Myometrial cell (primary cell): ENCODE measurements at places on chromosomes 5 and 9. TPM values are rescaled to one million over a fixed set of nuclear protein-coding genes. Genes with fewer than 3 reads are reported as not detected.

The VCAN gene
- 37.0 and 38.9 TPM in 2 replicates for total RNA-seq

The STKLD1 gene
- total RNA-seq, result 0.18 and 1.7 TPM in 2 replicates

The IL9 gene
- total RNA-seq, result not detected in 2 replicates

The DBH gene
- total RNA-seq, result not detected in 2 replicates

The FAM221B gene
- total RNA-seq, result not detected in 2 replicates

The SHC3 gene
- total RNA-seq, result 1.2 and 4.1 TPM in 2 replicates

The BTNL3 gene
- total RNA-seq, result not detected in 2 replicates

The RELL2 gene
- 3.5 and 6.2 TPM in 2 replicates for total RNA-seq

The FAM153A gene
- total RNA-seq, result not detected in 2 replicates

The LCN15 gene
- not detected in 2 replicates for total RNA-seq

The FAXDC2 gene
- total RNA-seq, result 8.5 and 19.9 TPM in 2 replicates

The PCDHB15 gene
- 0.35 TPM in 1 of 2 replicates, not detected in the other for total RNA-seq

The RETREG1 gene
- total RNA-seq, result not detected in 2 replicates
